ENCODE measurements at places on chromosomes 11 and 22.

DNA sequence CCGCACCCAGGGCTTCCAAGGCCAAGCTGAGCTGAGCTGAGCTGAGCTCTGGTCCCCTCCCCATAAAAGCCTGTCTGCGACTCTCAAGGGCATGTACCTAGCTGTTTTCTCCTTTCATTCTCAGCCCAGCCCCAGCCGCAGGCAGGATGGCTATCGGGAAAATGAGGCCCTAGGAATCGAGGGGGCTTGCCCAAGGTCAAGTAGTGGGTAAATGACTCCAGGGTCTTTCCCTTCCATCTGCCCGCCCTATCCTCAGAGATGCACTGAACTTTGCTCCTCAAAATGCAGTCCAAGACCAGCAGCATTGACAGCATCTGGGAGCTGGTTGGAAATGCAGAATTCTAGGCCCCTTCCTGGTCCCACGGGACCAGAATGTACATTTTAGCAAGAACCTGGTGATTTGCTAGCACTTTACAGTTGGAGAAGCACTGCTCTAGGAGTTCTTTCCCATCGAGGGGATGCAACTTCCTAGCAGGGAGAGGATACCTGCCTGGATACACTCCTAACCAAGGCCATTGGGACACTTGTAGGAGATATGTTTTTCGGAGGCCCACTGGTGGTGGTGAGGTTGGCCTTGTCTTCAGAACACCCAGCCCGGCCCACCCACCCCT, 43.2 kb upstream of the ACCSL start:
- no peak for DNase-seq

DNA sequence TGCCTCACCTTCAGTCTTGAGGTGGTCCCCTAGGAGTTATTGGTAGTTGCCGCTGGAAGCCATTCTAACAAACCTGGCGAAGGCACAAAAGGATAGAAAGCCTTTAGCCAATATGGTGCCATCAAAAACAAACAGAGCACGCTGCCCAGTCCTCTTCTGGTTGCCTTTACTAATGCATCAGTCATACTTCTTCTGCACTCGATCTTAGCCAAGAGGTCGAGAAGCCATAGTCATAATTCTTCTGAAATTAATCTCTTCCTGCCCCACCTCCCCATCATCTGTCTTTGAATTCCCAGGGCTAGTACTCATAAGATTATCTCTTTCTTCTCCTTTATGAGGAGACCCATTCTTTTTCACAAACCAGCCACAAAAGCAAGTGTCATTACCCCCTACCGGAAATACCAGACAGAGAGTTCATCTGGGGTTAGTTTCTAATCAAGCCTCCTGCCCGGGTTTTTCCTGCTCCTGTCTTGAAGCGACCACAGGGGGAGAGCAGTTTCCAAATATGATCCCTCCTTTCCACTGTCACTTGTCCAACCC, 21.4 kb upstream of the EHF start:
- DNase-seq = no peak

DNA sequence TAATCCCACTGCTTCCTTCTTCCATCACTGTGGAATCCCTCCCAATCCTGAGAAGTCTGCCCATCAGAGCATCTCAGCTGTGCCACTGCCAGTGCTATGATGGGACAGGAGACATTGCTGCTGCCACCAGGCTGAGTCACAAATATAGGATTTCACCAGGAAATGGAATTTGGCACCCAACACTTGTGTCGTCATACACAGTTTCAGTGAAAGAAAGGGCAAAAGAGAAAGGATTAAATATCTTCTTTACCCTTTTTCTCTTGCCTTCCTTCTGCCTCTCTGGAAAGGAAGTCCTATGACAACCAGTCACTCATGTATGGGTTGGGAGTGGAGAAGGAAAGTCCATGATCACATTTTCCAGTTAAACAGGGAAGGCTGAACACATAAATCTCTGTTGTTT, 133.4 kb downstream of the SPON1 start:
- no peak for DNase-seq

GRCh38 chr11:128453444-128454336, 133.7 kb downstream of the ETS1 start:
- peak; percentile 60 for DNase-seq

- no peak for DNase-seq
These were observed 12.5 kb downstream of the OR5B3 start for GRCh38 chr11:58394195-58394594.

DNA sequence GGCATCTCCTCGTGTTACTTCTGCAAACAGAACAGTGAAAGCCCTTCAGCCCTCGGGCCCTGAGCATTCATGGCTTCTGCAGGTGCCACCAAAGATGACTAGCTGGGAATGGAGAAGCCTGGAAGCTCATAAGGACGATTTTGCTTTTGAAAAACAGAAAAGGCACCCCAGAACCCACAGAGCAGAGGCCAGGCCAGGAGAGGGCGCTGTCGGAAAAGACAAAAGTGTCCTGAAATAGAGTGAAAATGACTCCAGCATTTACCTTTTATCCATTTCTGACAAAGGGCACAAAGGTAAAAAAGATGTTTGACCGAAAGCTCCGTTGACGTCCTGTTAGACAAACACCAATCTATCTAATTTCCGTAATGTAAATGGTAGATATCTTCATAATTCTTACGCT, 37.6 kb downstream of the ZNF195 start:
- peak; percentile 31 for DNase-seq

GRCh38 chr11:76459299-76459698, 14.5 kb downstream of the EMSY start:
- no peak for DNase-seq

- DNase-seq = no peak
These were observed 62.6 kb downstream of the CYTH4 start for GRCh38 chr22:37344735-37345449.

DNA sequence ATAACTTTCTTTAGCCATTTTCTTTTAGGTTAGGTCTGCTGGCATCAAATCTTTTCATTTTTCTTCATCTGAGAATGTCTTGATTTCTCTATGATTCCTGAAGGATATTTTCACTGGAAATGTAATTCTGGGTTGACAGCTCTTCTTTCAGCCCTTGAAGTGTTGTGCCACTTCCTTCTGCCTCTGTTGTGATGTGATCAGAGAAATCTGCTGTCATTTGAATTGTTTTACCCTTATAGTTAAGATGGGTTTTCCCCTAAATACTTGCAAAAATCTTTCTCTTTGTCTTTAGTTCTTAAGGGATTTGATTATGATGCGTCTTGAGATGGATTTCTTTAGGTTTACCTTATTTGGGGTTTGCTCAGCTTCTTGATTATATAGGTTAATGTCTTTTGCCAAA, 23.0 kb downstream of the USP47 start:
- DNase-seq = no peak

- DNase-seq = no peak
These were observed 1100.9 kb downstream of the DLG2 start for GRCh38 chr11:84526250-84526649.

DNA sequence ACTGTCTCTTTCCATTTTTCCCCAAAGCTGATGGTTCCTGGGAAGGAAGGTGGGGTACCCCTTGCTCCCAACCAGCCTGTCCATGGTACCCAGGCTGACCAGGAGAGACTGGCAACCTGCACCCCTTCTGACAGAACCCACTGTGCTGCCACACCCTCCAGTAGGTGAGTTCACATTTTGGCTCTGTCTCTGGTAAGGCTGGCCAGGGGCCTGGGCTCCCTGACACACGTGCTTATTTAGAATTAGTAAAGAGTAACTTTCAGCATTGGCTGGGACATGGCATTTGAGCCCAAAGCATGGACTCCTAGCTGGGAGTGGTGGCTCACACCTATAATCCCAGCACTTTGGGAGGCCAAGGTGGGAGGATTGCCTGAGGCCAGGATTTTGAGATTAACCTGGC, 35.1 kb downstream of the ARHGAP1 start:
- DNase-seq = no peak

DNA sequence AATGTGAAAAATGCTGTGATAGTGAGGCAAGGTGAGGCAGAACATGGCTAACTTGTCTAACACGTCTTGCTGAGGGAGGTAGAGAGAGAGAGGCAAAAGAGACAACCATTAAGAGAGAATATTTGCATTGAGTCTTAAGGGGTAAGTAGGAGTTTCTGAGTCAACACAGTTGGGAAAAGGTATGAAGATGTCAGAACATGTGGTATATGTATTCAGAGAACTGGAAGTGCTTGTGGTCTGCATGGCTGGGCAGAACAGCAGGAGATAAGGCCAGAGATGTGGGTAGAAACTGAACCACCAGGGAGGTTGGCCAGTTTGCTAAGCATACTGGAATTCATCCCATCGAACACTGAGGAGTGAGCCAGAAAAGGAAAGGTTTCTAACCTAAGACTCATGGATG, 25.0 kb upstream of the SLC5A1 start:
- no peak for DNase-seq

DNA sequence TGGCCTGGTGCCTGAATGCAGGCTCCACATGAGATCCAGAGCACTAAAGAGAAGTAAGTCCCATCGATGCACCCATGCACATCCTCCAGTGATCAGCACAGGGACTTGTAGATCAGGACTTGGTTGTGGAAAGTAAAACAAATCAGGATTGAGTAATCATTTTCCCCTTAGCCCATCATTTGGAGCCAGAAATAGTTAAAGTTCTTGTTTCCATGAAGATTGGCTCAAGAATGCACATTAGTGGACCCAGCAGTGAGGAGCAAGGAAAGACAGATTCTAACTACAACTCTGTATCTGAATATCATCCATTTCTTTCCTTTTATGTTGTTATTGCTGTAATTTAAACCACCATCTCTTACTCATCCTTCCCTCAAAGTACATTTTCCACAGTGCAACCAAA, 19.1 kb downstream of the CCDC83 start:
- no peak for DNase-seq

DNA sequence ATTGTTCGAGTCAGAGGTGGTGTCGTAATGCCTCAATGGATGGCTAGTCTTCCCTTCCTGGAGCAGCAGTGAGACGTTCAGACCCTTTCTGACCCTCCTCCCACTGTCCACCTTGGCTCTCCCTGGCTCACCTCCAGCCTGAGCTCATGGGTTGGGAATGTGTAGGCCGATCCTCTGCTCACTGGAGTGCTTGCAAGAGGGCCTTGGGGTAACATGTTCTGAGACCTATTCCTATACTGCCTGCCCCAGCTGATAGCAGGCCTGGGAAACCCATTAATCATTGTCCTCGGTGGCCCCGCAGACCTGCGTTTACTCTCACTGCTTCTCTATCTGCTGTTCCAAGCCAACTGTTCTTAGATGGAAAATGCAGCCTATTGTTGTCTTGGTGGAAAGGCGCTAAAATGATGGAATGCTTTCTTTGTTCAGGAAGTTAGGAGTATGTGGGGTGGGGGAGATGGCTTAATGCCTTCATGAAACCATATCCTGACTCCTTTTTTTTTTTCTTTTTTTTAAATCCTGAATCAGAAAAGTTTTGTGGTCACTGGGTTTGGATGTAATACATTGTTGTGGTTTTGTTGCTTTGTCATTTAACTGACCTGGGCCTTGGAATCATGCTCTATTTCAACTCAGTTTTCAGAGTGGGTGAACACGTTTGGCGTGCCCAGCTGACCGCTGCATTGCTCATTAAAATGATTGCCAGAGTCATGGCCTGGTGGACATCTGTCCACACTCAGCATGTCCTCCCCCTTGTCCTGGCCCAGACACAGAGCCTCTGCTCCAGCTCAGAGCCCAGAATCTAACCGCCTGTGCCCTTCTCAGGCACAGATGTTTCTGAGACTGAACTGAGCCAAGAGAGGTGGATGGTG, 72.5 kb downstream of the MICAL2 start:
- DNase-seq = peak; percentile 61

DNA sequence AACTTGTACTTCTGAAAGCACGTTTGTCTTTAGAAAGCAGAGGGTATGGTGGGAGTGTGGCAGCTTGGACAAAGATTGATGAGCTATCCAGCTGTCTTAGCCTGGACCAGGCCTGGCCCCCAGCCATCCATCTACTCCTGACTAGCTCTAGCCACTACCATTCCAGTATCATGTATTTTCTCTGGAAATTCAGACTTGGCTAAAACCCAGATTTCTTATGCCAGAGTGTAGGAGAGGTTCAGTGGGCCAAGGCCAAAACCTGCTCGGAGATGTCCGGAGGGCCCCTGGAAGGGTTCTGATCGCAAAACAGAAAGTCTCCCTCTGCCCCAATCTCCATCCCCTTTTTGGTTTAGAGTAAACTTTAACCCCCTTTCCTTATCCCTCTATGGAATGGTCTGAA, 24.8 kb upstream of the MTCH2 start:
- no peak for DNase-seq

- DNase-seq = no peak
These were observed 12.8 kb downstream of the ALG12 start for GRCh38 chr22:49905465-49905864.

GRCh38 chr11:118620529-118621070, 13.2 kb downstream of the PHLDB1 start:
- DNase-seq = peak; percentile 53

GRCh38 chr11:102402548-102402947, 50.0 kb downstream of the TMEM123 start:
- DNase-seq = no peak

- no peak for DNase-seq
These were observed at the start of gene TBX1 for GRCh38 chr22:19760058-19760950. Gene TBX1, plus strand, starts transcription at chr22:19760778. Its CDS starts 66 bp downstream, at chr22:19760844.

DNA sequence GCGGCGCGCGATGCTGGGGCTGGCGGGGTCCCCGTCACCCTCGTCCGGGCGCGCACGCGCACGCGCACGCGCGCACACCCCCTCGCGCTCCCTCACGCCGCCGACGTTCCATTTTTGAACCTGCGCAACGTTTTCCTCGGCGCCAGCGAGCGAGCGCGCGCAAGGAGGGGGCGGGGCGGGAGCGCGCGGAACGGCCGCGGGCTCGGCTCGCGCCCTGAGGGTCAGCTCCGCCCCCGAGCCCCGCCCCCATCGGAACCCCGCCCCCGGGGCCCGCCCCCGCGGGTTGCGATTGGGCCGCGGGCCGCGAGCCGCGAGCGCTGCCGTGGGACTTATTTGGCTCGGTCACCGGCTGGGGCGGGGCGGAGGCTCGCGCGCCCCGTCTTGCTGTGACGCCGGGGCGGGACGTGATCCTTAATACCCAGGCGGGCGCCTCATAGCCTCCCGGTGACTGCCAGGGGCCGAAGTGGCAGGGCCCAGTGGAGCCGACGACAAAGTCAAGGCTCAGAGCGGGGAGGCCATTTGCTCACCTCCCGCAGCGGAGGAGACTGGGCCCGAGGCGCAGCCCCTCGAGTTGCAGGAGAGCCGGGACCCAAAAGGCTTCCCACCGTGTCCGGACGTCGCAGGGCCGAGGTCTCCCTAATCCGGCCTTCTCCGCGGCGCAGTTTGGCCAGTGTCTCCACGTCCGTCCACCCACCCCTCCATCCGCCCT, at the start of gene CBX7:
Gene CBX7 (minus strand): TSS at position 170 of the 709 bp plus-strand sequence. CDS start 236 bp downstream, outside the sequence.
- peak; percentile 96 for DNase-seq

GRCh38 chr11:70506658-70506970, 108.3 kb downstream of the CTTN start:
- DNase-seq = peak; percentile 2

- peak; percentile 36 for DNase-seq
These were observed at the start of gene LARGE1 for GRCh38 chr22:33920197-33920540. Gene LARGE1, minus strand, starts transcription at chr22:33920476.

GRCh38 chr11:125376856-125377255, 119.2 kb downstream of the FEZ1 start:
- no peak for DNase-seq

DNA sequence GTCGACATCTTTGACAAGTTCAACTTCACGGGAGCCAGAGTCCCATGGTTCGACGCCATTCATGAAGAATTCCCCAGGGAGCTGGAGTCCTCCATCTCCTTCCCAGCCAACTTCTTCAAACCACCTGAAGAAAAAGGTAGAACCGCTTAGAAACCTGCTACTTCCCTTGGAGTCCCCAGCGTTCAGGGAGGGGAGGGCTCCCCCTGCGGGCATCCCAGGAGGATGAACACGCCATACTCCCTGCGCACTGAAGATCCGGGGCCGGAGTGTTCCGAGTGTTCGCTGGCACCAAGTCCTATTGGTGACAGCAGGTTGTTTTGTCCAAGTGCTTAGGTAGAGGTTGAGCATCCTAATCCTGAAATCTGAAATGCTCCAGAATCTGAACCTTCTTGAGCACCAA, 51.7 kb upstream of the PRODH start:
- no peak for DNase-seq

- no peak for DNase-seq
These were observed 26.3 kb upstream of the CDON start for GRCh38 chr11:126088999-126089398.
